ENCODE measurements at places on chromosomes 16 and 17. TPM values are rescaled to one million over a fixed set of nuclear protein-coding genes. Genes with fewer than 3 reads are reported as not detected.

DNA sequence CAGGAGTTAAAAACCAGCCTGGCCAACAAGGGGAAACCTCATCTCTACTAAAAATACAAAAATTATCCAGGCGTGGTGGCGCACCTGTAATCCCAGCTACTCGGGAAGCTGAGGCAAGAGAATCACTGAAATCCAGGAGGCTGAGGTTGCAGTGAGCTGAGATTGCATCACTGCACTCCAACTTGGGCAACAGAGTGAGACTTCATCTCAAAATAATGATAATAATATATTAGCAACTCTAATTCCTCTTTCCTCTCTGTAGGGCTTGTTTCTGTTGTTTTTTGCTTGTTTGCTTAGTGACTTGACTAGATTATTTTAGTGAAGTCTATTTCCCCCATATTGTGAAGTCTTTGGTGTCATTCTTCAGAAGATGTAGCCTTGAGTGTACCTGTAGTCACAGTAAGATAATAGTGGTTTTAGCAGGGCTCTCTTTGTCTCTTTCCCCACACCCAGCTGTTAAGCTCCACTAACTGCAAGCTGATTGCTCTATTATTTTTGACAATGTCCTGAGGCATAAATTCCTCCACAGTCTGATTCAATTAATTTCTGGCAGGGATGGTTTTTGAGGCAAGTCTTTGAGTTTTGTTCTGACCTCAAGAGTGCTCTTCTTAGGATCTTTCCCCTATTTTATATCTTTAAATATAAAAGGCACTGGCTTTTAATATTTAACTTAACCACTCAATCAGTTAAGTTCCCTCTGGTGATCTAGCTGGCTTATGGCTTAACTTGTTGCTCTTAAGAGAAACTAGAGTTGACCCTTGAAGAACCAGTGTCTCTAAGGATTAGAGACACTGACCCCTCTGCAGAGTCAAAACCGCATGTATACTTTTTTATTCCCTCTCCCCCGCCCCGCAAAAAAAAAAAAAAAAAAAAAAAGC is 18.6 kb upstream of the TNFSF12 start:
- no peak overlapping the region for H3K27ac ChIP-seq
- no peaks in the 10 kb centered on the region for H3K4me1 ChIP-seq
- H3K27me3 ChIP-seq = no peaks in the 10 kb centered on the region
- no peak overlapping the region for H3K4me3 ChIP-seq

DNA sequence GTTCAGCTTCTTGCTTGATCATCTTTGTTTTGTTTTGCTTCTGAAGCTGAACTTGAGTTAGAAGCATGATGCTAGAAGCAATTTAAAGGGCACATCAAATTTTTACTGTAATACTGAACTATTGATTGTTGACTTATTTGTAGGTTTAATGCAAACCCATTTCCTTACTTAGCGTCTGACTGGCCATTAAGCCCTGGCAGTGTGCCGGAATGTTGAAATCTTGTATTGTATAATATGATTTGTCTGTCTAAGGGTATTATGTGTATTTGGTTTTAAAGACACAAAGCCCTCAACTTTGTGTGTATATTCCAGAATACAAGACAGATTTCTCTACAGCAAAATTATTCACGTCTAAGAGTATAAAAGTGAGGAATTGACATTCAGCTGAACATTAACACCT is 39.7 kb downstream of the NUP93 start:
- H3K4me3 ChIP-seq = no peak overlapping the region
- no peaks in the 10 kb centered on the region for H3K27me3 ChIP-seq

DNA sequence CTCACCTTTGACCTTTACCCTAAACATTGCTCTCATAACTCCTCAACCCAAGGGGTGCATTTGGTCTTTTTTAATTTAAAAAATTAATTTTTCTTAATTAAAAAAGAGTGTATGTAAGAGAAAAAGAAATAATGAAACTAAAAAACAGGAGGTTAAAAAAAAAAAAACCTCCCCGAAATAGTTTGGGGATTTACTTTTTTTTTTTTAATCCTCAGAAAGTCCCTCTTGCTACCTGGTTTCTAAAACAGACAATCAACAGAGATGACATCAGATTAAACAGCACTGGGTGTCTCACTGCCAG is 301.3 kb downstream of the SOX9 start:
- peaks cover 69% of the 10 kb centered on the region for H3K4me1 ChIP-seq
- no peaks in the 10 kb centered on the region for H3K27me3 ChIP-seq
- H3K36me3 ChIP-seq = peaks cover 72% of the 10 kb centered on the region
- no peak for DNase-seq

DNA sequence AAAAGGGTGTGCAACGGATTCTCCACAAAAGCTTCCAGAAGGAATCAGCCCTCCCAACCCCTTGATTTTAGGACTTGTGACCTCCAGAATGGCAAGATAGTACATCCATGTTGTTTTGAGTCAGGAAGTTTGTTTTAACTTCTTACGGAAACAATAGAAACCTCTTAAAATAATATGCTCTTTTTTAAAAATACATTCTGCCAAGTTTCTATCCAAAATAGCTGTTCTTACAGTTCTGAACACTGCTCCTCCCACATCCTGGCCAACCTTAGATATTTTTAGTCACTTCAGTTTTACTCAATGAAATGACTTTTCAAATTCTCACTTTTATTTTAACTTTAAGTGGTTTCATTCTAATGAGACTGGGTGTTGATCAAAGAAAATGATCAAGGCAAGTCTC is 156.4 kb downstream of the ZNF18 start:
- H3K27me3 ChIP-seq = no peaks in the 10 kb centered on the region
- no peak overlapping the region for H3K27ac ChIP-seq
- DNase-seq = no peak
- no peaks in the 10 kb centered on the region for H3K4me1 ChIP-seq
- H3K36me3 ChIP-seq = no peaks in the 10 kb centered on the region
- no peak overlapping the region for H3K4me3 ChIP-seq

Gene TPSB2
- not detected for total RNA-seq
